ENCODE measurements at places on chromosomes 1 and 21. TPM values are rescaled to one million over a fixed set of nuclear protein-coding genes. Genes with fewer than 3 reads are reported as not detected.
A peak's percentile ranks its signal among the peaks of the same experiment; 100 is the strongest.

GRCh38 chr1:147748676-147749350 is 11.6 kb downstream of the GJA5 start:
- DNase-seq = peak; percentile 60

DNA sequence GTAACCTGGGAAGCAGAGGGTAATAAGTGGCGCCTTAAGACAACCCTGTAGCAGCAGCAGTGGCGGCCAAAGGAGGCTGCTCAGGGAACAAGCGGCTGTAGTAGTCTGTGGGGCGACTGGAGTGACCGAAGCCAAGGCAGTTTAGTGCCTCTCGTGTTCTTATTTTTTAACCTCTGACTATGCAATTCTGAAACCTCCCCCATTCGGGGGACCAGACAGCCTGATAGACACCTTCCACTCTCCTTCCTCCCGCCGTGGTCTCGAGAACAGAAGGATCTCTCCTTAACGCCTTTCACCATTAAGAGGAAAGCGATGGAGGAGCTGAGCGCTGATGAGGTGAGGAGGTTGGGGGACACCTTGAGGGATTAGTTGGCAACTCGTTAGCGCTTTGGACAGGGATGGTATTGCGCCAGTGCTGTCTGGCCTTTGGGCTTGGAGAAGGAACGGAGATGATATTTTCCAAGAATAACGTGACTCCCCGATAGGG is 644 bp downstream of the UBE4B start:
- DNase-seq = no peak

GRCh38 chr1:40922969-40923368 is 56.5 kb upstream of the CTPS1 start:
- no peak for DNase-seq

DNA sequence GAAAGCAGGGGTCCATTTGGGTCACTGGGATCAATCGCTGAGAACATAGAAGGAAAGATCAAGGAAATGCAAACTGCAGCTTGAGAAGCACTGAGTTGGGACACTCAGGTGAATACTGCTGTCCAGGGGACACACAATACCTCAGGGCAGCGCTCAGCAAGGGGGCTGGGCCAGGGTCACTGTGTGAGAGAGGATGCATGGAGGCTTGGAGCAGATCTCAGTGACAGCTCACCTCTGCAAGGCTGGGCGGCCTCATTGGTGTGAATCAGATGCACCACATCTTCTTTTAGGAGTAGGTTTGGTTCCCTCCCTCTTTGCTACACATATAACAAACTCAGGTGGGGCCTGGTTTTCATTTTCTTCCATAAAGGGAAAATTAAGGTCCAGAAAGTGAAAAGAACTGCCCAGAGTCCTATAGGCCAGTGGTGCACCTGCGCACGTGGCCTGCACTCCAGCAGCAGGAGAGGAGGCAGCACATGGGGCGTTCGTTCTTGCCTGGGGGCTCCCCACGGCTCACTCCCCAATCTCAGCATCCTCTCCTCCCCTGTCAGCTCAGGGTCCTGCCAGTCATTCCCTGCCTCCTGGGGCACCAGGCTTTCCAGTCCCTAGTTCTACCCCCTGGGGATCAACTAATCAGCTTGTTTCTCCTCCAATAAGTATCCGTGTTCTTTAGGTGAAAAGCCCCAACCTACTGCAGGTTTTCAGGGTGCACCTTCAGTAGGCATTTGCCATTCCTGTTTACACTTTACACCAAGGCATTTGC is 1.5 kb downstream of the A3GALT2 start:
- no peak for DNase-seq

- peak; percentile 40 for DNase-seq
Measured at GRCh38 chr1:76759950-76760349, 107.3 kb upstream of the ST6GALNAC5 start.

DNA sequence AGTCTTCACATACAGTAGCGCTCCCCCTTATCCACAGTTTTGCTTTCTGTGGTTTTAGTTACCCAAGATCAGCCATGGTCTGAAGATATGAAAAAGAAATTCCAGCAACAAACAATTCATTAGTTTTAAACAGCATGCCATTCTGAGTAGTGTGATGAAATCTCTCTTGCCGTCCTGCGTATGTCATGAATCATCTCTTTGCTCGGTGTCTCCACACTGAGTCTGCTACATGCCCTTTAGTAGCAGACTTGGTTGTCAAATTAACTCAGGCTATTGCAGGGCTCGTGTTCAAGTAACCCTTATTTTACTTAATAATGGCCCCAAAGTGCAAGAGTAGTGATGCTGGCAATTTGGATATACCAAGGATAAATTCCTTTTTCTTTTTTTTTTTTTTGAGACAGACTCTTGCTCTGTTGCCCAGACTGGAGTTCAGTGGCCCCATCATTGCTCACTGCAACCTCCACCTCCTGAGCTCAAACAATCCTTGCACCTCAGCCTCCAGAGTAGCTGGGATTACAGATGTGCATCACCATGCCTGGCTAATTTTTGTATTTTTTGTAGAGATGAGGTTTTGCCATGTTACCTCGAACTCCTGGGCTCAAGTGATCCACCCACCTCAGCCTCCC is 22.6 kb downstream of the PHACTR4 start:
- DNase-seq = no peak

- no peak for DNase-seq
Measured at GRCh38 chr1:62849031-62849430, 65.1 kb downstream of the ATG4C start.

- no peak for DNase-seq
Measured at GRCh38 chr1:207021876-207022596, 10.5 kb downstream of the C1orf116 start.

DNA sequence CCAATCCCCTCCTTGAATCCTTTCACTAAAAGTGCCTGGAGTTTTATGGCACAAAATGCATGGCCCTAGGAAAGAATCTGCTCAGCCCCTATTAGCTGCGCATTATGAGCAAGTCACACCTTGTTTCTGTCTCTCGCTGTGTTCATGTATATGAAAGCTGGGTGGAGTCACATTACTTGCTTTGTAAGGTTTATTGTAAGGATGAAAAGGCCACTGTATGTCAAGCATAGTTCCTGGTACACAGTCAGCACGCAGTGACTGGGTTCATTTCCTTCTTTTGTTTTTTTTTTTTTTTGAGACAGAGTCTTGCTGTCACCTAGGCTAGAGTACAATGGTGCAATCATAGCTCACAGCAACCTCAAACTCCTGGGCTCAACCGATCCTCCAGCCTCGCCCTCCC is 6.7 kb upstream of the SLC9A1 start:
- no peak for DNase-seq

GRCh38 chr1:203099805-203100515 is 14.1 kb upstream of the MYOG start:
- DNase-seq = no peak

- no peak for DNase-seq
Measured at GRCh38 chr1:84995484-84996334, 1.2 kb downstream of the MCOLN2 start.

GRCh38 chr1:151443846-151444782 is 15.2 kb downstream of the POGZ start:
- DNase-seq = no peak

DNA sequence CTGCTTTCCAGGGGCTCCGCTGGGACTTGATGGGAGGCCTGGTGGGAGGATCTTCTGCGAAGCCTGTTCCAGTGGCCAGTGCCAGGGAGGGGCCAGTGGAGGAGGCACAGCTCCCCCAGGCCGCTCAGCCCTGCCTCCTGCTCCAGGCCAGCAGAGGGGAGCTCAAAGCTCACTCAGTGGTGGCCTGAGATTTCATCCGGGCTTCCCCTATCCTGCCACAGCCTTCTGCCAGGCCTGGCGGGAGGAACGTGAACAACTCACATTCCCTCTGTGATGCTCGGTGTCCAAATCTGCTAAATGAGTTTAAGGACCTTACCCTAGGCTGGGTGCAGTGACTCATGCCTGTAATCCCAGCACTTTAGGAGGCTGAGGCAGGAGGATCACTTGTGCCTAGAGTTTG is 3.3 kb downstream of the CLCNKB start:
- no peak for DNase-seq

DNA sequence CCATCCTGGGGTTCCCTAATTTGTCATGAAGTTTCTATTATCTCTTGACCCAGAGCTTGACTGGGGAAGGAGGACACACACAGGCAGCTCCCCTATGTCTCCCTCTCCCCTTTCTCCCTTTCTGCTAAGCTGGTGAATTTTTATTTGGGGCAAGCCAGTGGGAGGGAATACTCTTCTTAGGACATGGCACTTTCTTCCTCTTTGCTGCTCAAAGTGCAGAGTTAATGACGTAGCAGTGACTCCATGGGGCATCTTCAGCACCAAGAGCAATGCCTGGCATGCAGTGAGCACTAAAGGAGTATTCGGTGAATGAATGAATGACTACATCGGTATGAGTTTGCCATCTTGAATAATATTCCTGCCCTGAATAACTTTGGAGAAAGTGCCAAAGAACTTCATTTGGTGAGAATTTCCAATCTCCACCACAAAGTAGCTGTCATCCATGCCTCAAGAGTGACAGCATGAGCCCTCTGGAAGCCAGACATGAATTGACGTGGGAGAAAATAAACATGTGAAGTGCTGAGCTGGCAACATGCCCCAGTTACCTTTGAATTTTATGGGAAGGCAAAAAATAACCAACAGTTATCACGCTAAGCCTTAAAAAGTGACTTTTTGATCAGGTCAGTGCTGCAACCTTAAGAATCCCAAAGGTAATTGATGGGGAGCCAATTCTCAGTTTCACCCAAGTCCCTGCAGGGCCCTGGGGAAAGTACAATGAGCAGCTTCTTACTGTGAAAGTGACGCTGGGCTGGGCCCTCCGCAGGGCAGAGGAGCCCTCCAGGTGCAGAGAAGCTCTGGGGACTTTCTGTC is 22.1 kb upstream of the ATF3 start:
- no peak for DNase-seq

- DNase-seq = peak; percentile 80
Measured at GRCh38 chr21:28633839-28634555, 358.7 kb downstream of the LTN1 start.

GRCh38 chr1:42700006-42700405 is 17.8 kb downstream of the YBX1 start:
- DNase-seq = no peak

GRCh38 chr1:180838535-180838934 is 74.2 kb upstream of the KIAA1614 start:
- no peak for DNase-seq

GRCh38 chr1:30763651-30764248 is 6.2 kb upstream of the LAPTM5 start:
- peak; percentile 66 for DNase-seq

DNA sequence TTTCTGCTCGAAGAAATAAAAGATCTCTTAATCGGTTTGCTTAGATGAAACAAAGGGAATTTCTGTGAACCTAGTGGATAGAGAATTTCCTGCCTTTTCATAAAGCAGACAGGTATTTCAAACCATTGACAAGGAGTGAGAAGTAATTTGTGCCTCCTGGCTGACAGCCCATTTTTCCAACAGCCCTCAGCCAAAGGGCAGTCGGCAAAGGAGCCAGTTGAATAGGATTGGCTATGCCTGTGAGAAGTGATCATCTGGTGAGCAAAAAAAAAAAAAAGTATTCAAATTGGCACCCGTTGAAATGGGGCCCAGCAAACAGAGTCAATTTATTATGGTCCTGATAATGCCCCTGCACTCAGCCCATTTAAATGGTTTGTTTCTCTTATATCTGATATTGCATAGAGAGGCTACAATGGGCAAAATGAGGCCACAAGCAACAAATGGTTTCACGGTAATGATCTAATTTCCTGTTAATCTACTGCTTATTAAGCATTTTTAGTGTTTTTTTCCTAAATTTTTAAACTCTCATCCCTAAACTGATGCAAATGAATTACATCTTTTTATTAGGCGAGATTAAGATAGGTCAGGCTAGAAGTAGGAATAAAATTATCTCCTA is 477.5 kb downstream of the NUF2 start:
- DNase-seq = no peak

- no peak for DNase-seq
Measured at GRCh38 chr1:208083016-208083714, 161.0 kb downstream of the PLXNA2 start.

- DNase-seq = peak; percentile 92
Measured at GRCh38 chr1:42035205-42035829, 116.6 kb upstream of the HIVEP3 start.

- DNase-seq = no peak
Measured at GRCh38 chr21:27257226-27257625, 290.3 kb upstream of the ADAMTS5 start.

DNA sequence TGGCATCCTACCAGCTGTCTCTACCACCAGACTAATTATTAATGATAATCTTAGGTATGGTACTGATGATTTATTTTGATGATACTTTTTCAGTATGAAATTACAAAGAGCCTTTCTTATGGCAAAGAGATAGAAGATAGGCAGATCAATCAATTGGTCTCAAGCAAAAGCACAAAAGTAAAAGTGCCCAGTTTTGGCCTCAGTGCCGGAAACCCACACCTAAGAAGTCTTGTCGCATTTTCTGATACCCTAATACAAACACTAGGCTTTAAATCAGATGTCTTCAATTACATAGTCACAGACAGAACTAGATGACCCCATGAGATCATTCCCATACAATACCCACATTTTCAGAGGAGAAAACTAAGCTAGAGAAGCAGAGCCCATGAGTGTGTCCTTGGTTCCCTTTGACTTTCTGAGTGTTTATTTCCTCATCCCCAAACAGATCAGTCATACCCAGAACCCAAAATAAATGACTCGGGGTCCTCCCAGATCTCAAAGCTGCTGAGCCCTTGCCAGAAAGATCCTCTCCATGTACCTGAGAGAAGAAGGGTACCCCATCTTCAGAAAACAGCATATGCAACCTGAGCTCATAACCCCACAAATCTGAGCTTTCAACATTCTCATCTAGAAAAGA is 7.7 kb downstream of the ITPKB start:
- DNase-seq = no peak

- DNase-seq = no peak
Measured at GRCh38 chr1:86687595-86687994, 16.8 kb upstream of the SH3GLB1 start.

- no peak for DNase-seq
Measured at GRCh38 chr1:177385760-177386698, 215.3 kb downstream of the BRINP2 start.

GRCh38 chr1:54024358-54024757 is 6.4 kb upstream of the LDLRAD1 start:
- DNase-seq = no peak

GRCh38 chr1:64192290-64192689 is 11.1 kb upstream of the UBE2U start:
- no peak for DNase-seq

The LCE2B gene
- not detected for total RNA-seq

The HSD3B2 gene
- total RNA-seq = 0.11 TPM

The HRNR gene
- total RNA-seq = not detected

The MAP3K21 gene
- 0.47 TPM for total RNA-seq

The KCTD3 gene
- 16.7 TPM for total RNA-seq

The RERE gene
- 155 TPM for total RNA-seq

The RAB29 gene
- 24.8 TPM for total RNA-seq

The CXADR gene
- total RNA-seq = 13.8 TPM

The KLHDC9 gene
- total RNA-seq = 3.4 TPM
